ENCODE measurements at places on chromosomes 2 and 18. TPM values are rescaled to one million over a fixed set of nuclear protein-coding genes. Genes with fewer than 3 reads are reported as not detected.

The UGT1A9 gene
- not detected for total RNA-seq

The PSD4 gene
- total RNA-seq: 1.5 TPM

The CTLA4 gene
- total RNA-seq: not detected

The RNU2-63P gene
- total RNA-seq: 275 TPM

The SS18 gene
- total RNA-seq: 97.2 TPM

The IL36A gene
- not detected for total RNA-seq

The NR4A2 gene
- total RNA-seq: 0.39 TPM

The METAP1D gene
- total RNA-seq: 15.8 TPM

The TMEM178A gene
- total RNA-seq: 0.39 TPM

The GREB1 gene
- 1.1 TPM for total RNA-seq

The SPATA3 gene
- not detected for total RNA-seq

The RFTN2 gene
- 4.4 TPM for total RNA-seq

The LANCL1 gene
- total RNA-seq: 38.5 TPM

The SCRN3 gene
- 20.5 TPM for total RNA-seq

The PLGLB2 gene
- 2.0 TPM for total RNA-seq

The ECEL1 gene
- total RNA-seq: not detected

The SLC9A2 gene
- total RNA-seq: under 0.01 TPM

The KCNE4 gene
- 1.6 TPM for total RNA-seq

The FAM110C gene
- not detected for total RNA-seq

The ST8SIA5 gene
- total RNA-seq: under 0.01 TPM

The CTAGE1 gene
- not detected for total RNA-seq

The ELOA2 gene
- not detected for total RNA-seq

The IL1R2 gene
- 0.39 TPM for total RNA-seq

The FBXO15 gene
- total RNA-seq: 0.37 TPM

The ARPC2 gene
- 362 TPM for total RNA-seq

The TUBA4B gene
- total RNA-seq: not detected

The EMILIN2 gene
- total RNA-seq: 21.1 TPM

The GCG gene
- total RNA-seq: not detected

The IGFBP5 gene
- total RNA-seq: 106 TPM

The CCDC74A gene
- 6.6 TPM for total RNA-seq

The IL1RL2 gene
- total RNA-seq: 2.2 TPM

The CRYGC gene
- not detected for total RNA-seq

The CXCR4 gene
- not detected for total RNA-seq

The VAMP5 gene
- 25.0 TPM for total RNA-seq

The EGR4 gene
- not detected for total RNA-seq

The SPEG gene
- total RNA-seq: 15.4 TPM

The ABCG5 gene
- not detected for total RNA-seq

The MYO7B gene
- 0.37 TPM for total RNA-seq

The COL4A4 gene
- under 0.01 TPM for total RNA-seq

The CD8B2 gene
- not detected for total RNA-seq

The C2orf78 gene
- total RNA-seq: not detected

The ALPP gene
- not detected for total RNA-seq

The TCF4 gene
- total RNA-seq: 69.4 TPM

The PFN4 gene
- total RNA-seq: 0.78 TPM

The IL36RN gene
- total RNA-seq: not detected

The ANKRD53 gene
- total RNA-seq: 0.39 TPM

The CFAP65 gene
- total RNA-seq: 0.20 TPM

The AQP12B gene
- not detected for total RNA-seq

The SNED1 gene
- total RNA-seq: 391 TPM

The MAB21L4 gene
- total RNA-seq: not detected

The SMYD1 gene
- not detected for total RNA-seq

The ANKRD62 gene
- total RNA-seq: not detected
